ENCODE measurements at places on chromosomes 7 and 10. TPM values are rescaled to one million over a fixed set of nuclear protein-coding genes. Genes with fewer than 3 reads are reported as not detected.

- H3K36me3 ChIP-seq = no peaks in the 10 kb centered on the region
- H3K4me3 ChIP-seq = peak overlapping the region; percentile 73
- peaks cover 24% of the 10 kb centered on the region for H3K4me1 ChIP-seq
- H3K27ac ChIP-seq = no peak overlapping the region
- no peak for DNase-seq
- H3K27me3 ChIP-seq = peaks cover 53% of the 10 kb centered on the region
These were observed 1.5 kb upstream of the GRM8 start for GRCh38 chr7:127254163-127254684.

GRCh38 chr10:86259901-86260562, 106.6 kb downstream of the GRID1 start:
- DNase-seq = no peak
- H3K27me3 ChIP-seq = peaks cover 36% of the 10 kb centered on the region
- no peaks in the 10 kb centered on the region for H3K36me3 ChIP-seq

DNA sequence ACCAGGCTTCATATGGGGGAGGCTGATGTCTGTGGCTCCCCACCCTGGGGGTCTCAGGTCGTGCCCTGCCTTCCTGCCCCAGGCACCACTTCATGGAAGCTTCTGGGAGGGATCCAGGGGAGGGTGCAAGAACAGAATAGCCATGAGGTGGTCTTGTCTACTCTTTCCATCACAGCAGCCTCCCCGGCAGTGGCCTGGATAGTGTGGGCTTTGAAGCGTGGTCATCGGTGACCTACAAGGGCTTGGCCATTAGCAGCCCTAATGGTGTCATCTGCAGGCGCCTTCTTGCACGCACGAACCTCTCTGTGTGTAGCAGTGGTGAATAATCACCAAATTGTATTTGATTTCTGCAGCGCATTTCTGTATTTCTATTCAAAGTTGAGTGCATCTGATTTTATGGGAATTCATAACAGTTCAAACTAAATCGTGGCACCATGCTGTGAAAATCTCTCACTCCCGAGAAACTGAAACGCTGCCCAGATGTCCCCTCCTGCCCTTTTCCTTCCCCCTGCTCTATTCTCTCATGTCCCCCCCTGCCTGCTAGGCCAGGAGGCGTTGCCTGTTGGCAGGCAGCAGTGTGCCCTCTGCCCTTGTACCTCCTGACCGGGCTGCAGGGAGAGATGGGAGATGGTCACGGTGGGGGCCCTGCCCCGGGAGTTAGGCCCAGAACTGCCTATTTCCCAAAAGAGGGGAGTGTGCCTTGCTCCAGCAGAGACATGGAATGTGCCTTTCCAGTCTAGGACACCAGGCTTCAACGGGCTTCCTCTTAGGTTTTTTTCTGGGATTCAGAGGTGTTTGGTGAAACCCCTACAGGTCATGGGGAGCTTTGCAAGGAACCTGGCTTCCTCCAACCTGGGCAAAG, 34.8 kb downstream of the CDH23 start:
- DNase-seq = no peak
- H3K4me1 ChIP-seq = no peaks in the 10 kb centered on the region
- H3K27ac ChIP-seq = no peak overlapping the region
- H3K4me3 ChIP-seq = no peak overlapping the region

- H3K27me3 ChIP-seq = peaks cover 4% of the 10 kb centered on the region
- H3K4me1 ChIP-seq = no peaks in the 10 kb centered on the region
- no peak overlapping the region for H3K4me3 ChIP-seq
- no peak overlapping the region for H3K27ac ChIP-seq
These were observed 233.4 kb upstream of the HABP2 start for GRCh38 chr10:113319479-113319878.

- no peak for DNase-seq
- H3K36me3 ChIP-seq = no peaks in the 10 kb centered on the region
- H3K4me3 ChIP-seq = no peak overlapping the region
These were observed 9.6 kb upstream of the AGR3 start for GRCh38 chr7:16891338-16891737.

- H3K27me3 ChIP-seq = no peaks in the 10 kb centered on the region
- H3K36me3 ChIP-seq = no peaks in the 10 kb centered on the region
- H3K27ac ChIP-seq = no peak overlapping the region
- DNase-seq = no peak
These were observed 11.8 kb downstream of the BZW2 start for GRCh38 chr7:16657656-16658279.

Gene MBL2
- not detected for total RNA-seq

Gene TMEM213
- 11.4 TPM for total RNA-seq

GRCh38 chr7:84507529-84507928, 312.9 kb upstream of the SEMA3A start:
- no peak for DNase-seq
- no peaks in the 10 kb centered on the region for H3K27me3 ChIP-seq
- H3K36me3 ChIP-seq = no peaks in the 10 kb centered on the region
- no peak overlapping the region for H3K27ac ChIP-seq
- no peaks in the 10 kb centered on the region for H3K4me1 ChIP-seq

DNA sequence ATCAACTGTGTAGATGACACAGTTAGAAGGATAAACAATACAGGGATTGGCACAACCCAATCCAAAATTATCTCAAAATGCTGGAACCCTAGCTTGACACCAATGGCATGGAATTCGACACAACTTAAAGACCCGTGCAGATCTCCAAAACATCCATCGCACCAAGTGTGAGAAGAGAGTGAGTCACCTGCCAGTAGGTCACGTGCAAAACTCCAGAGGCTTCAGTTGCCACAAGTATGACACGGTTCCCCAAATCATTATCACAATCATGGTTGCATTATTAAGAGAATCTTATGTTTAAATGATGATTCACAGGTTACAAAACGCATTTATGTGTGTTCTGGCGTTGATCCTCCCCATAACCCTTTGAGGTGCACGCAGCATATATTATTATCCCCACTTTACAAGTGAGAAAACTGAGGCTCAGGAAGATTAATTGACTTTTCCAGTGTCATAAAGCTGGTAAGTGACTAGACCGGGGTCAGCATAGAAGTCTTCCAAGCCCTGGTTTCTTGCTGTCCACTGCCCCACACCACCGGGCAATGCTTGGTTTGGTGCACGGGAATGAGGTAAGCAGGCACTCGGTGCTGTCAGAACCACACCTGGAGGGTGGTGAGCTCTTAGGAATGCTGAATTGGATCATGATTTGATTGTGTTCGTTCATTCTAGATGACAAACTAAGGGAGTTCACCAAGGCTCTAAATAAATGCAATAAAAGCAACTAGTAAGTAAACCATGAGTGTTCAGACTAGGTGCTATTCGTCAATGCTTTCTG, 23.6 kb upstream of the STK17A start:
- no peaks in the 10 kb centered on the region for H3K36me3 ChIP-seq
- no peaks in the 10 kb centered on the region for H3K27me3 ChIP-seq
- DNase-seq = no peak
- no peak overlapping the region for H3K27ac ChIP-seq

Gene DGKI
- 1.8 TPM for total RNA-seq

- H3K4me3 ChIP-seq = no peak overlapping the region
- H3K4me1 ChIP-seq = peaks cover 9% of the 10 kb centered on the region
- no peaks in the 10 kb centered on the region for H3K36me3 ChIP-seq
- H3K27ac ChIP-seq = no peak overlapping the region
These were observed 545.1 kb upstream of the GALNT17 start for GRCh38 chr7:70586822-70587221.

DNA sequence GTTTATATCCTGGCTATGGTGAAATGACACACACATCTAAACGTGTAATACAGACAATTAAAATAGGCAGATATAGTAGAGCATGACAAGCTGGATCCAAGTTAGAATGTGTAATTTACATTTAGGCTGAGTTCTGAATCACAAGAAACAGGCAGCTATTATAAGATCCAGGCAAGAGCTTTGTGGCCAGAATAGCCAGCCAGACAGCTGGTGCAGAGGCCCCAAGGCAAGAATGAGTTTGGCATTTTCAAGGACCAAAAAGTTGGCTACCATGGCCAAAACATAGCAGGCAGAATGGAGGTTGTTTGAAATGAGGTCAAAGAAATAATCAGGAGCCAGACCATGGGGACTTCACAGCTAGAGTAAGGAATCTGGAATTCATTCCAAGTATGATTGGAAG, 281.7 kb downstream of the MTERF1 start:
- H3K4me1 ChIP-seq = no peaks in the 10 kb centered on the region
- no peak for DNase-seq
- H3K4me3 ChIP-seq = no peak overlapping the region
- no peak overlapping the region for H3K27ac ChIP-seq
- no peaks in the 10 kb centered on the region for H3K27me3 ChIP-seq

Gene PRXL2A
- 91.0 TPM for total RNA-seq

Gene MACROH2A2
- 17.2 TPM for total RNA-seq

Gene MARCHF5
- 15.0 TPM for total RNA-seq
